ENCODE measurements at places on chromosomes 11 and 22. TPM values are rescaled to one million over a fixed set of nuclear protein-coding genes. Genes with fewer than 3 reads are reported as not detected.

The RIMBP3B gene
- total RNA-seq, result 0.05 TPM

DNA sequence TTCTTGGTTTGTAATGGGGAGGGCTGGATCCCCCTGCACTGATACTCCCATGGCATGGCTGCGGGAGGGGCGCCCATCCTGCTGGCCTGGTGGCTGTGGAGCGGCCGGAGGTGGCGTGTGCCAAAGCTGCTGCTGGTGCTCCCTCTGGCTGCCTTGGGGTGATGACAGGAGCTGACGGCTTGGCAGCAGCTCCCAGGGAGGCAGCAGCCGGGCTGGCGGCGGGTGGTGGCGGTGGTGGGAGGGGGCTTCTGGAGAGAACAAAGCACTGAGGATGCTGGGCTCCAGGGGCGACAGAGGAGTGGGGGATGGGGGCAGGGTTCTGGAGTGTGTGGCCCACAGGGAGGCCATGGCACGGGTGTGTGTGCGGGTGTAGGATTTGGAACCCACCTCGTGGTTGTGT is 11.4 kb upstream of the MPPED1 start:
- H3K27me3 ChIP-seq, result no peaks in the 10 kb centered on the region
- H3K36me3 ChIP-seq, result no peaks in the 10 kb centered on the region
- DNase-seq, result no peak
- no peak overlapping the region for H3K4me3 ChIP-seq
- no peaks in the 10 kb centered on the region for H3K4me1 ChIP-seq

DNA sequence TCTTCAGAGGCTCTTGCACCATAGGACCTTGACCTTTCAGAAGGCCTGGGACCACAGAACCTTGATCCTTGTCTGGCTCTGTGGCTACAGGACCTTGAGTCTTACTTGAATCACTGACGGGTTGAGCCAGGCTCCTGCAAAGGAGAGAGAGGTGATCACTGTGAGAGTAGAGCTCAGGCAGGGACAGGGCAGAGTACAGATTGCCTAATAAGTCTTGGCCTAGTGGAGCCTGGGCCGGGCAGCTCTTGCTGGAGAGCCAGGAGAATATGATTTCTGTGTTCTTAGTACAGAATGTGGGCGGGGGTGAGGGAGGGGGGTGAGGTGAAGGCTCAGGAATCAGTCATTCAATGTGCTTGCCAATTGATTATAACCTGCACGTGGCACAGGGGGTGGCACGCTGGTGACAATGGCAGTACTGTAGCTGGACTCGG is 26.0 kb downstream of the SERPINH1 start:
- H3K4me1 ChIP-seq, result no peaks in the 10 kb centered on the region
- no peak overlapping the region for H3K27ac ChIP-seq
- H3K4me3 ChIP-seq, result no peak overlapping the region
- peaks cover 5% of the 10 kb centered on the region for H3K27me3 ChIP-seq
- H3K36me3 ChIP-seq, result no peaks in the 10 kb centered on the region

DNA sequence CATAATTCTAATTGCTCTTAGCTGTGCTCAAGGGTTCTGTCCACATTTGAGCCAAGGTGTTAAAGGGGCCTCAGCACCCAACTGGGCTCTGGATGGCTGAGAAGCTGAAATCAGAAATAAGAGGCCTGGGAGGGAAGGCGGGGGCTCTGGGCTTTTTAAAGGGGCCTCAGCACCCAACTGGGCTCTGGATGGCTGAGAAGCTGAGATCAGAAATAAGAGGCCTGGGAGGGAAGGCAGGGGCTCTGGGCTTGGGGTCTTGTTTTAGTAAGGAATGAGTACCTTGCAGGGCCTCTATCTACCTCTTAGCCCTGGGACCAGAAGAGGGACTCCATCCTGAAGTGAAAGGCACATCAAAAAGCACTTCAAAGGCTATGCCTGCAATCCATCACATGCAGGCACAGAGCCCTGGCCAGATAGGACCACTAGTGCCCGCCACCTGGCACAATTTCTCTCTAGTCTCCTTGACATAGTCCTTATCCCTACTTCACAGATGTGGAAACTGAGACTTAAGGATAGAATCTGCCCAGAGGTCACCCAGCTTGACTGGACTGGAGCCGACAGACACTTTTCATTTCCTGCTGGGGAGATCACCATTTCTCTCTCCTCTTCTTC is 35.6 kb downstream of the DKK3 start:
- no peak for DNase-seq
- no peak overlapping the region for H3K4me3 ChIP-seq
- peaks cover 8% of the 10 kb centered on the region for H3K4me1 ChIP-seq
- no peaks in the 10 kb centered on the region for H3K27me3 ChIP-seq
- H3K27ac ChIP-seq, result peak overlapping the region; percentile 52

The OR10S1 gene
- total RNA-seq, result not detected

The ZNF214 gene
- total RNA-seq, result 2.6 TPM

DNA sequence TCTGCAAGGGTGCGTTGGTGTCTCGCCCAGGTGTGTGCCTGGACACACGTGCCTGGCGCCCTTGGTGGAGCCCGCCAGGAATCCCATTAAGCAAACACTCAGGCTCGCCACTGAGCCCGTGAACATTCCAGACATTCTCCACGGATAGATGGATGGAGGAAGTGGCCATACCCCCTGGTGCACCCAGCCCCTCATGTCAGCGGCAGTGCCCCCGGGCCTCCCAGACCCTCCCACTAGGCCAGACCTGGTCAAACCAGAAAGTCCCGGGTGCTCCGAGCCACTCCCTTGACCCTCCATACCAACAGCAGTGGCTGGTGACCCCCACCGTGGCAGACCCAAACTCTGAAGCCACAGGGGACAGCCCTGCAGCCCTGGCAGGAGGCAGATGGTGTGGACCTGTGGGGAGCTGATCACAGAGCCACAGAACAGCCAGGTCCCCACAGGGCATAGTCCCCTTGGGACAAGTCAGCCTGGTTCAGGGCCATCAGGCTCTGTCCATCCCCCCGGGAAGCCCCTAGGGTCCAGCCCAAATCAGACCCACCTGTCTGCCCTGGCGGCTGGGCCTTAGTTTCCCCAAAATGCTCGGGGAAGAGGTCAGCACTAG is 1.9 kb downstream of the EPS8L2 start:
- H3K27me3 ChIP-seq, result no peaks in the 10 kb centered on the region
- peak overlapping the region; percentile 71 for H3K4me3 ChIP-seq
- peak overlapping the region; percentile 90 for H3K27ac ChIP-seq
- peaks cover 26% of the 10 kb centered on the region for H3K4me1 ChIP-seq
- peak; percentile 36 for DNase-seq

GRCh38 chr11:104798789-104799188 is 99.5 kb downstream of the CASP12 start:
- no peaks in the 10 kb centered on the region for H3K36me3 ChIP-seq
- H3K4me3 ChIP-seq, result no peak overlapping the region
- no peak for DNase-seq
- H3K4me1 ChIP-seq, result no peaks in the 10 kb centered on the region
- H3K27ac ChIP-seq, result no peak overlapping the region
- no peaks in the 10 kb centered on the region for H3K27me3 ChIP-seq

GRCh38 chr11:17547051-17547577 is at the start of gene OTOG:
TSS of gene OTOG (plus strand) at chr11:17547259. CDS start at chr11:17547373, 114 bp downstream.
- no peaks in the 10 kb centered on the region for H3K36me3 ChIP-seq
- H3K4me1 ChIP-seq, result no peaks in the 10 kb centered on the region
- no peak within 1 kb of the TSS for H3K27ac ChIP-seq

GRCh38 chr22:20503816-20504215 is 3.6 kb upstream of the MED15 start:
- H3K4me3 ChIP-seq, result no peak overlapping the region
- no peaks in the 10 kb centered on the region for H3K27me3 ChIP-seq
- H3K36me3 ChIP-seq, result no peaks in the 10 kb centered on the region
- no peaks in the 10 kb centered on the region for H3K4me1 ChIP-seq
- peak; percentile 81 for DNase-seq

DNA sequence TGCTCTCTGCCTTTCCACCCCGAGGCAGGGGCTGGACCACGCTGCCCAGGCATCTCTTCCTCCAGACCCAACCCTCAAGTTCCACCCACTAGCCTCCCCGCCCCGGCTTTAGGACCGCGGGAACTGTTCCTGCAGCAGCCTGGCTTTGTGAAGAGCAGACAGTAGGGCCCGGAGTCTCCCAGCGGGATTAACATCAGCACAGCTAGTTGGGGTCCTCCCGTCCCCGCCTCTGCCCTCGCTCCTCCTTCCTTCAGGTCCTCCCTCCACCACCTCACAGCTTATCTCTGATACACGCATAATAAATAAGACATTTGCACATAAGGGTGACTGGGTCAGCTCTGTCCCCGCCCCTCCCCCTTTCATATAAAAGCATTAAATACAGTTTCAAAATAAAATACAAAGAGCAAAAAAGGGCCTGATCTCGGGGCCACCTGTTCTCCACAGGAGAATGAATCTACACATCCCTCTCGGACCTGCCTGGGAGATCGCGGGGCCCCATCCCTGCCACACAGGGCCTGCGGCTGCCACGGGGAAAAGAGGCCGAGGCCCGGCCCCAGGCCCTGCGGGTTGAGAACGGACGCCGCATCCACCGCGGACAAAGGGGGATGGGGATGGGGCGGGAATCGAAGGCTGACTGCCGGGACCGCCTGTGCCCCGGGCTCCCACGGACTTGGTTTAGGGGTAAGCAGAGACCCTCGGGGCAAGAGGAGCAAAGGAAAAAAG is 6.5 kb downstream of the ZFTA start:
- H3K27ac ChIP-seq, result no peak overlapping the region
- H3K36me3 ChIP-seq, result no peaks in the 10 kb centered on the region
- H3K27me3 ChIP-seq, result no peaks in the 10 kb centered on the region

The MFRP gene
- total RNA-seq, result not detected

DNA sequence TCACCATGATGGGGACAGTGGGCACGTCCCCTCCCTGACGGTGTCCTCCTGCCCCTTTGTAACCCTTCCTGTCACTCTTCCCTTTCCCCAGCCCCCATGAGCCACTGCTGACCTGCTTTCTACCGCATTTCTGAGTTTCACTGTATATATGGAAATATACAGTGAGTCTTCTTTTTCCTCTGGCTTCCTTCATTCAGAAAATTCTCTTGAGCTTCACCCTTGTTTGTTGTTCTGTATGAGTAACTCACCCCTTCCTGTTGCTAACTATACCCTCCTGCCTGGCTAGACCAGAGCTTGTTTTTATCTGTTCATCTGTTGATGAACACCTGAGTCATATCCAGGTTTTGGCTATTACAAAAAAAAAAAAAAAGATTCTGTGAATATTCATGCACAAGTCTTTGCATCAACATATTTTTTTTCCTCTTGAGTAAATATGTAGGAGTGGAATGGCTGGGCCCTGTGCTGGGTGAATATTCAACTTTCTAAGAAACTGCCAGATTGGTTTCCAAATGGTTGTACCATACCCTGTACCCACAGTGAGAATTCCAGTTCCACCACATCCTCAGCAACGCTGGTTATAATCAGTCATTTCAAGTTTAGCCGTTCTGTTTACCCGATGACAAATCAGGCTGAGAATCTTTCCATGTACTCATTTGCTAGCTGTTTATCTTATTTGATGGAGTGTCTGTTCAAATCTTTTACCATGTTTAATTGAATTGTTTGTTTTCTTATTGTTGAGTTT is 62.0 kb downstream of the IGF2 start:
- H3K27me3 ChIP-seq, result no peaks in the 10 kb centered on the region
- no peak overlapping the region for H3K27ac ChIP-seq
- no peak overlapping the region for H3K4me3 ChIP-seq
- H3K4me1 ChIP-seq, result no peaks in the 10 kb centered on the region
- no peak for DNase-seq

- DNase-seq, result no peak
- no peaks in the 10 kb centered on the region for H3K4me1 ChIP-seq
- no peaks in the 10 kb centered on the region for H3K36me3 ChIP-seq
These were observed 318.5 kb downstream of the BLID start for GRCh38 chr11:121797496-121797895.

DNA sequence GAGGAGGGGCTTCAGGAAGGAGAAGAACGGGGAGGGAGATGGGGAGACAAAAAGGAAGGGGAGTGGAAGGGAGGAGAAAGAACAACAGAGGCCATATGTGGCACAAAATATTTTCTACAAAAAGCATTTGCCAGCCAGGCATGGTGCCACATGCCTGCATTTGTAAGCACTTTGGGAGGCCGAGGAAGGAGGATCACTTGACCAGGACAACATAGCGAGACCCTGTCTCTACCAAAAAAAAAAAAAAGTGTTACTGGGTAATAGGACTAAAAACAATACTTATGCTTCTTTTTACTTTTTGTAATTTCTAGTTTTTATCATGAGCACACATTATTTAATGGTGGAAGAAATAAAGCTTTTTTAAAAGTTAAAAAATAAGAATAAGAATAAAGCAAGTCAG is 5.3 kb downstream of the FAM168A start:
- H3K4me3 ChIP-seq, result no peak overlapping the region
- no peak for DNase-seq
- H3K4me1 ChIP-seq, result peaks cover 3% of the 10 kb centered on the region
- H3K27me3 ChIP-seq, result no peaks in the 10 kb centered on the region
- no peaks in the 10 kb centered on the region for H3K36me3 ChIP-seq

The WBP2NL gene
- 1.9 TPM for total RNA-seq

- peaks cover 6% of the 10 kb centered on the region for H3K36me3 ChIP-seq
- H3K27ac ChIP-seq, result no peak overlapping the region
- H3K27me3 ChIP-seq, result no peaks in the 10 kb centered on the region
- peak; percentile 28 for DNase-seq
- H3K4me3 ChIP-seq, result no peak overlapping the region
These were observed 13.6 kb downstream of the MRPL21 start for GRCh38 chr11:68889948-68890446.

The RBM7 gene
- total RNA-seq, result 28.3 TPM

The NPAS4 gene
- total RNA-seq, result 0.37 TPM

- DNase-seq, result no peak
- H3K4me3 ChIP-seq, result no peak overlapping the region
- H3K27ac ChIP-seq, result no peak overlapping the region
- H3K36me3 ChIP-seq, result no peaks in the 10 kb centered on the region
These were observed 10.4 kb upstream of the TUB start for GRCh38 chr11:8070417-8071115.

The OOSP2 gene
- total RNA-seq, result not detected

- H3K27ac ChIP-seq, result no peak overlapping the region
- peak; percentile 16 for DNase-seq
- H3K27me3 ChIP-seq, result no peaks in the 10 kb centered on the region
- H3K4me1 ChIP-seq, result no peaks in the 10 kb centered on the region
- no peak overlapping the region for H3K4me3 ChIP-seq
These were observed 431.3 kb downstream of the TBC1D22A start for GRCh38 chr22:47193606-47194329.

The CARD18 gene
- not detected for total RNA-seq

GRCh38 chr11:110679323-110679975 is 32.8 kb downstream of the ARHGAP20 start:
- no peaks in the 10 kb centered on the region for H3K36me3 ChIP-seq
- DNase-seq, result no peak
- H3K27ac ChIP-seq, result no peak overlapping the region
- no peaks in the 10 kb centered on the region for H3K27me3 ChIP-seq
- no peaks in the 10 kb centered on the region for H3K4me1 ChIP-seq

- H3K27me3 ChIP-seq, result no peaks in the 10 kb centered on the region
- DNase-seq, result no peak
- H3K36me3 ChIP-seq, result no peaks in the 10 kb centered on the region
- H3K4me3 ChIP-seq, result no peak overlapping the region
- no peak overlapping the region for H3K27ac ChIP-seq
- H3K4me1 ChIP-seq, result no peaks in the 10 kb centered on the region
These were observed 169.5 kb downstream of the EFCAB6 start for GRCh38 chr22:43642319-43643206.
